Activated naive CD4-positive, alpha-beta T cell (primary cell): ENCODE measurements at places on chromosomes 6 and 20.
A peak's percentile ranks its signal among the peaks of the same experiment; 100 is the strongest.

DNA sequence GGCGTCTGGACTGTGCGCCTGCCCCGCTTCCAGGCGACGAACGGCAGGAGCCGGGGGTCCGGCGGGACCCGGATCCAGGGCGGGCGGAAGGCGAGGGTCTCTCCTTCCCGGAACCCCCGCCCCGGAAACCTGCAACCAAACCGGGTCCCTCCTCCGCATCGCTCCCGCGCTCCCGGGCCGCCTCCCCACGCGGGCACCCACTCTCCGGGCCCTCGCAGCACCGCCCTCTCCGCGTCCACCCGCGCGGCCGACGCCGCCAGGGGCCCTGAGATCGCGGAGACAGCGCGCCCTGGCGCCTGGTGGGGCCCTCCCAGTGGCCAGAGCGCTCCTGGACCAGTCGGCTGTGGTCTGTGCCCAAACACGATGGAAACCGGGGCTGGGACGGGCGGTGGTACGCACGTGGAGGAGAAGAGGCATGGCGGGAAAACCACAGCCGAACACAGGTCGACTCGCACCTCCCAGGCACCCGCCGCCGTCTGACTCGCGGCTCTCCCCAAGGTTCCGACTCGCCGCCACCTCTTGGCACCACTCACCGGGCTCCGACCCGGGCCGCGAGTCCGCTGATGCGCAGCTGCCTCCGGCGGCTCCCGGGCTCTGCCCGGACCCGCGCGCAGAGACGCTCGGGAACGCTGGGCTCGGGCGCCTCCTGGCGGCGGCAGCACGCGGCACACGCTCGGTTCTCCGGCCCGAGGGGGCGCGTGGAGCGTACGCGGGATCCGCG, 7.9 kb downstream of the NKX2-2 start:
- DNase-seq = peak; percentile 47

GRCh38 chr6:110560239-110561007, 84.0 kb upstream of the SLC22A16 start:
- no peak for DNase-seq

DNA sequence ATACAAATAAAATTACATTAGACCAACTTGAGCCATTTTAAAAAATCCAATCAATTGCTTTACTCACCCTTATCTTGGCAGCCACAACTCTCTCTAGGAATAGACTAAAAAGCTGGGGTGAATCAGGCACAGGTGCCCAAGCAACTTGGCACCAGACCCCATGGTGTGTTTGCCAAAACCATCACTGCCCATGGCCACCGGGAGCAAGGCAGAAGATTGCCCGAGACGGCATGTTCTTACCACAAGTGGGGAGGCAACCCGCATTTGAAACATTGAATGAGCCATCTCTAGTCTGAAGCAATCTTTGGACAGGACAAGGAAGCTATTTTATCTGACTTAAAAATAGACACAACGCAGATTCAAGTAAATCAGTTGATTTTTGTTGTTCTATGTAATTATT, 69.0 kb downstream of the SMLR1 start:
- no peak for DNase-seq

DNA sequence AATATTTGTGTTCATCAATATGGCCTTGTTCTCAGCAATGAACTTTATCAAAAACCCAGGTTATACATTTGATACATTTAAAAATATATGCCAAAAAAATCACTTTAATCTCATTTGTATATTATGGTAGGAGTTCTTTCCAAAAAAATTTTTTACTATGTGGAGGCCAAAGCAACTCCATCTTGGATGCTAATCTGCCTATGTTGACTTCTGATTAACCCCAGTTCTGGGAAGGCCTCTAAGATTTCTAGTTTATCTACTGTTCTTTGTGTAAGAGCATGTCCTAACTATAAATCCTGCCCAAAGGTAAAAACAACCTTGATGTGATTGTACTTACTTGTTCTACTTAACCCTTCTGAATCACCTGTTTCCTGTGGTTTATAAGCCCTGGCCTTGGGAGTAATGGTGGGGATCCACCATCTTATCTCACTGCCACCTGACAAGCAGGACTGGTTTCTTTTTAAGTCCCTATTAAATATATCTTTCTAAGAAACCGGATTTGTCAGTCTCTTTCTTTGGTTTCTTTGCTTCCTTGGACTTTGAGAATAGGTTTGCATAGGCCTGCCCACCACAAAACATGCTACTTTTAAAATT, 46.7 kb downstream of the RNGTT start:
- DNase-seq = no peak

DNA sequence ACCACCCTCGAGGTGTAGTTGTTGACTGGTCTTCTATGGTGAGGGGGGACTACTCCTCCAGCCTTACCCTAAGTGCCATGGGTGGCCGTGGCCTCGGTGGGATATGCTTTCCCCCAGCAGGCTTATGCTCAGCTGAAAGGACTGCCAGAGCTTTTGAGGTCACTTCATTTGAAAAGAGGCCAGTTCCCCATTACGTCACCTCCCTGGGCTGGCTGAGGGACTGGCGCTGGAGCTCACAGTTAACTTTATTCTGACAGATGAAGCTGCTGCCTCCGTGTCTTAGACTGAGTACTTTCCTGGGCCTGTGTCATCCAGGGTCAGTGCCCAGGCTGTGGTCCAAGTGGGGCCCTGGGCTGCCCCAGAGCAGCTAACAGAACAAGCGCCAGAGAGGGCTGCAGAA, 42.8 kb upstream of the PCMTD2 start:
- no peak for DNase-seq

- DNase-seq = no peak
These were observed 93.4 kb upstream of the MPC1 start for GRCh38 chr6:166476061-166476591.

GRCh38 chr6:29739882-29740261, 16.6 kb downstream of the HLA-F start:
- DNase-seq = no peak

- DNase-seq = no peak
These were observed 38.5 kb upstream of the SLC22A3 start for GRCh38 chr6:160309718-160310117.

- no peak for DNase-seq
These were observed 236.6 kb upstream of the CHD6 start for GRCh38 chr20:41854765-41855164.

DNA sequence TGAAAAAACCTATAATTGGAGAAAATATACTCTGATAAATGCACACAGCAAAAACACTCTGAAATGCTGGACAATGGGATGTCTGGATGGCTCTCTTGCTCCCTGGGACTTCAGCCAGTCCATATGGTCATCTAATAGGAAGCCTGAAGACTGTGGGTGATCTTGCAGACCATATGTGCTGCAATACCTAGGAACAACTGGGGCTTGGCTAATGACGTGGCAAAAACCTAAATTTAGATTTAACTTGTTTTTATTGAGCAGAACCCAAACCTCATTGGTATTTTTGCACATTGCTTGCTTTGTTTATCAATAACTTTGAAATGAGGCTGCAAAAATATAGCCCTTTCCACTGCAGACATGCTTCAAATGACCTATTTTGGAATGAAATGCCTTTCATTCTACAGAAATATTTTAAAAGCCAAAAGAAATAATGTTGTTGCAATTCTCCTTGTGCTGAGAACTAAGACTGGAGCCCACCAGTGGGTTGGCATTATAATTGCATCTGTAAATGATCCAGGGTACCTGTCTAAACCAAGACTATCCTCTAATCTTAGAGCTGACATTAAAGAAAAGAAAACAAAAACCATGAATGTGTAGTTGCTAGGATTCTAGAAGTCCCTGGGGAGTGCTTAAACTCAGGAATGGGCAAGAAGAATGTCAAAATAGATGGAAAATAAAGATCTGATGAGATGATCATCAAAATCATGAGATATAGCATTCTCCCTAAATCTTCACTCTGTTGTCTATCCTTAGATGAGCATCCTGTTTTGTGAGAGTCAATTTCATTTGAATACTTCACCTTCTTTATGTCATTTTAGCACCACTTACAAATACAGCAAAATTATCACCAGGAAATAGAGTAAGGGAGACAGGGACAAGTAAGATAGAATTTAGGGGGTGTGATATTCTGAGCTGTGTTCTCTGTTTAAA, 152.1 kb upstream of the RIMS1 start:
- DNase-seq = no peak

- DNase-seq = no peak
These were observed 172.4 kb downstream of the CD24 start for GRCh38 chr6:106802139-106802538.

DNA sequence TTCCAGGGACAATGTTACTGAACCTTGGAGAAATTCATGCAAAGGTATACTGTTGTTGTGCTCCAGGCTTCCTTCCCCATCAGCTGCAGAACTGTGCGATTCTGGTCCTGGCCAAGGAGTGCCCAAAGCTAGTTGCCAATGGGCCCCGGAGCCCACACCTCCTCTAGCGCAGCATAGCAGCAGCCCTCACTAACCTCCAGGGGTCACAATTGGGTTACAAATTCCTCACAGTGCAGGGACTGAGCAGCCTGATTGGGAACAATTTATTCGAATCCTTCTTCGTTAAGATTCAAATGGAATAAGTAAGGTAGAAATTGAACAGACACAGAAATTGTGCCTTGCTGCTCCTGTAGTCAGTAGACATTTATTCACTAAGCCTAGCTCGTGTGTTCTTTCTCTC, 284.9 kb downstream of the PRKN start:
- no peak for DNase-seq

DNA sequence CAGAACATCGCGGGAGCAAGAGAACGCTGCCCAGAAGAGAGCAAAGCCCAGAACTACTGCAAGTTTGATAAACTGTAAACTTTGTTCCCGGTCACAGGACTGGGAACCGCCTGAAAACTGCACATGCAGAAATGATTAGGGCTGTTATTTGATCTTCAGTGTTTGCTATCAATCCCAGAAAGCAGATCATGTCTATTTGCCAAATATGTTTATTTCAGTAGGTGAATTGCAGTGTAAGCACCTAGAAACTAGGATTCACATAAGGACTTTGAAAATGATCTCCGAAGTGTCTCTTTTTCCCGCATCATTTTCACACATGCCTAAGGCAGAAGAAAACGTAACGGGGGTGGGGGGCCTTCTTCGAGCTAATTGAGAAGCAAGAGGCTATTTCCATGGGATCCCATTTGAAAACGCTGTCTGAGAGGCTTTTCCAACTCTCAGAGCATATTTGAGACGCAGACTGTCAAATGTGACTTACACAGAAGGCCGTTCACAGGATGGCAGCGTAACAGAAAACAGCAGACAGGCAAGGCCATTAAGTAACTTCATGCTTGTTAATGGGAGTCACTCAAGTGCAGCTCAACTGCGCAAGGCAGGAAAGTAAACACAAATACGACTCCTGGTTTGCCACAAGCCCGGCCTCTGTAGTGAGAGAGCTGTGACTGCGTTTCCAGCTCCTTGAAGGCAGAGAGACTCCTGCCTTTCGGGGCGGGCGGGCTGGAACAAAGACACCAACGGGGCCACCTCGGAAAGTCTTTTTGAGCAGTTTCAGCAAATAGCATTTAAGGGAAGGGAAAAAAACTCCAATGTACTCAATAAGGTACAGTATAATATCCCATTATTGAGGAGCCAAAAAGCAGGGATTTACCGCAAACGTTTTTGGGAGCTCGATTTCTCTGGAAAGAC, 144.7 kb upstream of the ZNF217 start:
- no peak for DNase-seq

DNA sequence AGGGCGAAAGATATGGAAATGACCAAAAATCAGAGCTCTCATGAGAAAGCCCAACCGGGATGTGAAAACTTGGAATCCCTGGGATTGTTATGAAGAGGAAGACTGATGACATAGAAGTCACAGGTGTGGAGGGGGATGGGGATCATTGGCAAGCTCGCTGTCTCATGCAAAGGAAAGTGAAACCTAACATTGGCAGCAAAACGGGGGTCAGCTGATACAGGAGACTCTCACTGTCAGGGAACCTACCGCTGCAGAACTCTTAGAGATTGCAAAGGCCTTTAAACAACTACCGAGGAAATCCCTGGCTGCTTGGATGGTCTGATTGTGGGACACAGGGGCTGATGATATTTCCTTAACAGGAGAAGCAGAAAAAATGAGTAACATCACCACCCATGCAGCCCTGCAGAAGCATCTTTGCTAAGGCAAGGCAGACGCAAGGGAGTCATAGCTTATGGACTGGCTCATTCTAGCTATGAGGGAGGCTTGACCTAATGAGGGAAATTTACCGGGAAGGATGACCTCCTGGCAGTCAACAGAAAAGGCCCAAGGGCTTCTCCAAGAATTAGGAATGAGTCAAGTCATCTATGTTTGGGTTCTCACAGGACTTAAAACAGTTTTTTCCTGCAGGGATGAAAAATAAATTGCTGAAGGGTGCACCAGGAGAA, 7.0 kb downstream of the MUC21 start:
- DNase-seq = no peak

GRCh38 chr6:87171938-87172633, 16.7 kb downstream of the ZNF292 start:
- DNase-seq = no peak

GRCh38 chr6:43904311-43905123, 134.5 kb downstream of the VEGFA start:
- DNase-seq = no peak

DNA sequence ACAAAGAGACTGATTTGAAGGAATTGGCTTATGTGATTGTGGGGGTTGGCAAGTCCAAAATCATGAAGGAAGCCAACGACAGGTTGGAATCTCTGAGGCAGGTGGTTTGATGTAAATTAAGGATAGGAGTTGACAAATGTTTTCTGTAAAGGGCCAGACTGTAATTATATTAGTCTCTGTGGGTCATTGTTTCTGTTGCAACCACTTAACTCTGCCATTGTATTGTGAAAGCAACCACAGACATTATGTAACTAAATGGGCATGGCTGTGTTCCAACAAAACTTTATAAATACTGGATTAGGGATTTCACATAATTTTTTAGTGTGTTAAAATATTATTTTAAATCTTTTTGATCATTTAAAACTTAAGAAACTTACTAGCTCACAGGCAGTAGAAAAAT, 199.2 kb upstream of the MYLIP start:
- DNase-seq = no peak

GRCh38 chr6:134706806-134707205, 243.1 kb downstream of the ALDH8A1 start:
- no peak for DNase-seq

- no peak for DNase-seq
These were observed 9.7 kb upstream of the MARCKS start for GRCh38 chr6:113847447-113847846.

- DNase-seq = no peak
These were observed 39.8 kb upstream of the MYL9 start for GRCh38 chr20:36501367-36502006.

GRCh38 chr6:12911427-12911826, 194.9 kb downstream of the PHACTR1 start:
- no peak for DNase-seq

DNA sequence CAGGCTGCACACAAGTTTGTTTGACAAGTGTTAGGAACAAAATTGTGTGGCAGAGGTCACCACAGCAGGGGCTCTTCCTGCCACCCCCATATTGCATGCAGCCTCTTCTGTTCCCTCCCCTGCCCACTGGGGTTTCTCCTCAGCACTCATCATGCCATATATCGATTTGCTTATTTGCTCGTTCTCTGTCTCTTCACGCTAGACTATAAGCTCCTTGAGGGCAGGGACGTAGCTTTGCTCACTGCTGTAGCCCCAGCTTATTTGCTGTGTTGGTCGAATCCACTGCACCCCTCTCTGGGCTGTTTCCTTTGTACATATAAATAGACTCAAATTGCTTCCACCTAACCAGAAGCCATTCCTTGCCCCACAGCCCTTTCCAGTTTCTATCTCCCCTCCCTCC, 19.6 kb downstream of the MAS1 start:
- DNase-seq = no peak
